ENCODE measurements at places on chromosomes 11 and 22.
A peak's percentile ranks its signal among the peaks of the same experiment; 100 is the strongest.

GRCh38 chr11:4704790-4705334 lies 278 bp downstream of the MMP26 start:
- DNase-seq, result no peak

GRCh38 chr11:103862802-103863174 lies 173.7 kb upstream of the DDI1 start:
- no peak for DNase-seq

DNA sequence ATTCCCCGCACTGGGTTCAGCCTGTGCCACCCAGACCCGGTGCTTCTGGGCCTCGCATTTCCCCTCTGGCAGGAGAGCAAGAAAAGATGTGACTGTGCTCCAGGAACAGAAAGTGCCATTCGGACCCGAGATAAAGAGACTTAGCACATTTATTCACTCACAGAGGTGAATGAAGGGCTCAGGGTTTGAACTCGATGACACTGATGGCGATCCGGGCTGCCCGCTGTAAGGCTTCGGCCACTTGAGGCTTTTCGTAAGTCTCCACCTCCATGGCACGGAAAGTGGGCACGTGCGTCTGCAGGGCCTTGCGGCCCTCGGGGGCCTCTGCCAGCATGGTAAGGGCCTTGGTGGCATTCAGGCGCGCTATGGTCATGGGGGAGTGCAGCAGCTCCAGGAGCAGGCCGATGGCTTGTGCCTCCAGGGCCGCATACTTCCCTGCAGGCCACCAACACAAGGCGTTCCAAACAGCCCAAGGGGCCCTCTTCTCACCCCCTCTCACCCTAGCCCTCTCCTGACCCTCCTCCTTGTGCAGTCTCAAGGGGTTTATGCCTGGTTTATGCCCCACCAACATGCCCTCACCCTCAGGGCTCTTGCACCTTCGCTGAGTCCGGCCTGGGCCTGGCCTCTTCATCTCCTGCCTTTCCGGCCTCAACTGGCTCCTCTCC lies 10.9 kb upstream of the GNAZ start:
- DNase-seq, result no peak

DNA sequence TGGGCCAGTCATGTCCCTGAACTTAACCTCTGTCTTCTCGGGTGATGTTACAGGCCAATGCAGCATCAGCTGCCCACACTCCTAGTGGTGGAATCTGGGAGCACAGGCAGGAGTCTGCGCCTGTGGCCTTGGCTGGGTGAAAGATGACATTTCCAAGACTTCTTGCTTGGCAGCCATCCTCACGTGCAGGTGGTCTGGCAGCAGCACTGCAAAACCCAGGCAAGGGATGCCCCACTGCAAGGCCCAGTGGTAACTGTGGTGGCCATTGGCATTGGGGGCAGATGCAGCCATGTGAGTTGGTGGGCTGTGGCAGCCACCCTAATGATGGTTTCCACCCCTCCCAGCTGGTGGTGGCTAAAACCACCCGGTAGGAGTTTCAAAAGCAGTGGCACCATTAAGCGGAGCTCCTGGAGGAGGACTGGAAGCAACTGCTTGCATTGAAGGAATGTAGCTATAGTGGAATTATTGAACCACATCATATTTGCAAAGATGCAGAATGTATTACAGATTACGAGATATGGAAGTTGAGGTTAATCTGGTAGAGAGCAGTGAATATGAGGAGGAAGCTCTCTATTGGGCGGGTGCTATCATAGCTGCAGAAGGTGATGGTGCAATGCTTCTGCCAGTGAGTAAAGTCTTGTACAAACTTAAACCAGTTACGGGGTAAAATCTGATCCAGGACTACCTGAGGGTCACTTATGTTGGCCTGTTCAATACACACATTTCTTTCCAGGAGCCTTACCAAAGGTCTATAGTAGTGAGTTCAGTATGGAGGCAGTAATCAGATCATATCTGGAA lies 120.7 kb upstream of the TOP3B start:
- DNase-seq, result no peak

GRCh38 chr11:34859496-34859895 lies 56.7 kb downstream of the APIP start:
- no peak for DNase-seq

- DNase-seq, result no peak
Observed at GRCh38 chr22:39248254-39248653, 3.5 kb upstream of the PDGFB start.

DNA sequence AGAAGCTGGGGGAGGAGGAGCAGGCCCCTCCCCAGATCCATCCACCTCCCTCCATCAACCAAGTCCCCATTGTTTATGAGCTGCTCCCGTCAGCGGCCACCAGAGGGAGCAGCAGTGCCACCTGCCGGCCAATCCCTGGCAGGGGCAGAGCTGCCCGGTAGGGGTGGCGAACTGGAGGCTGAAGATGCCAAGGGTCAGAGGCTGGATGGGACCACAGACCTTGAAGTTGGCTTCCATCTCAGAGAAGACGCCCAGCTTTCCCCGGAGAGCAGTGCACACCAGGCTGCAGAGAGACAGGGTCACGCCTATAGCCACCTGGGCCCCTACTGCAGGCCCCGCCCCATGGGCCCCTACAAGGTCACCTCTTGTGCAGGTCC lies 3.6 kb downstream of the FIBP start:
- peak; percentile 79 for DNase-seq

DNA sequence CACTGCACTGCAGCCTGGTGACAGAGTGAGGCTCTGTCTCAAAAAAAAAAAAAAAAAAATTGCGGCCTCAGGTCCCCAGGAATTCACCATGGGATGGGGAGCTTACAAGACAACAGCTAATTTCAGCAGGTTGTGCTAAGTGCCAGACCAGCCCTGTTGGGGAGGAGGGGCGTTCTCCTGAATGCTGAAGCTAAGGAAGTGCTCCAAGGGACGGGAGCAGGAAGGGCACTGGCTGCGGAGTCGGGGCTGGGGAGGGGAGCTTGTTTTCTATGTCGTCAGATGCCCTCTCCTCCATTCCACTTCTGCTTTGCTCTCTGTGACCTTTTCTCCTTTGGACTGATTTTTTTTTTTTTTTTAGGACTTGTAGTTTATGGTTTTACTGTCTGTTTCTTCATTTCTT lies 4.5 kb downstream of the ADAMTS15 start:
- DNase-seq, result no peak

GRCh38 chr22:48752451-48753380 lies 1075.0 kb downstream of the BRD1 start:
- no peak for DNase-seq

DNA sequence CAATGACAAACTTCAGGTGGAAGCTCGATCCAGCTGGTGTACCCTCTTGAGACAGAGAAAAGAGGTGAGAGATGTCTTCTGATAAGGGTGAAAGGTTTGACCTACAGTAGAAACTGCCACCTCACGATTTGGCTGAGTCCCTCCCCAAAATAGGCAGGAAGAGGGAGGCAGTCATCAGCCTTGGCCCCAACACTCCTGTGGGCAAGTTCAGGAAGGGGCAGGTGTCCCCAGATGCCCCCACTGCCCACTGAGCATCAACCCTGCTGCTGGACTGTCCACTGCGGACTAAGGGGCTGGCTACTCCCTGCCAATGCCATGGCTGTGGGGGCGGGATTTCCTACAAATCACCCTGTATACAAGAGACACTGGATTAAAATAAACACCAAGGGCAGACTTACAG lies 441.4 kb downstream of the BUD13 start:
- DNase-seq, result no peak

DNA sequence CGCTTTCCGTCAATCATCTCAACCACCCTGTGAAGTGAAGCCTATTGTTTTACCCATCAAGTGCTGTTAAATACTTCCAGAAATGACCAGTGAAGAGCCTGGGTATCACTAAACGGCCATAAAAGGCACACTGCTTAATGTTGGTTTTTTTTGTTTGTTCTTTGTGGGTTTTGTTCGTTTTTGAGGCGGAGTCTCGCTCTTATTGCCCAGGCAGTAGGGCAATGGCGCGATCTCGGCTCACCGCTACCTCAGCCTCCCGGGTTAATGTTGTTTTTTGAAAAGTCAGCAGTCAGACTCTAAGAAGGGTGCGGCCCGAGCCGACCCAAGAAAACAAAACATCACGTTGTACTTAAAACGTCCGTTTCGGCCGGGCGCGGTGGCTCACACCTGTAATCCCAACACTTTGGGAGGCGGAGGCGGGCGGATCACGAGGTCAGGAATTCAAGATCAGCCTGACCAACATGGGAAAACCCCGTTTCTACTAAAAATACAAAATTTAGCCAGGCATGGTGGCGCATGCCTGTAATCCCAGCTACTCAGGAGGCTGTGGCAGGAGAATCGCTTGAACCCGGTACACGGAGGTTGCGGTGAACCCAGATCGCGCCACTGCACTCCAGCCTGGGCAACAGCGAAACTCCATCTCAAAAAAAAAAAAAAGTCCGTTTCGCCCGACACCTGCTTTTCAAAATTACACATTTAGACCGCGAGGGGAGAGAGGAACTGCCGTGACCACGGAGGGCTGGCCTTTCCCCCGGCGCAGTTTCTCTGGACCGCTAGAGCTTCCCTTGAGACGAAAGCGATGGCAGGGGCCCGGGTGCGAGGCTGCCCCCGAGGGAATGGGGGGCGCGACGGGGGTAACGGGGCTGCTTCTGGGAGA lies 714 bp downstream of the CD59 start:
- DNase-seq, result peak; percentile 53

DNA sequence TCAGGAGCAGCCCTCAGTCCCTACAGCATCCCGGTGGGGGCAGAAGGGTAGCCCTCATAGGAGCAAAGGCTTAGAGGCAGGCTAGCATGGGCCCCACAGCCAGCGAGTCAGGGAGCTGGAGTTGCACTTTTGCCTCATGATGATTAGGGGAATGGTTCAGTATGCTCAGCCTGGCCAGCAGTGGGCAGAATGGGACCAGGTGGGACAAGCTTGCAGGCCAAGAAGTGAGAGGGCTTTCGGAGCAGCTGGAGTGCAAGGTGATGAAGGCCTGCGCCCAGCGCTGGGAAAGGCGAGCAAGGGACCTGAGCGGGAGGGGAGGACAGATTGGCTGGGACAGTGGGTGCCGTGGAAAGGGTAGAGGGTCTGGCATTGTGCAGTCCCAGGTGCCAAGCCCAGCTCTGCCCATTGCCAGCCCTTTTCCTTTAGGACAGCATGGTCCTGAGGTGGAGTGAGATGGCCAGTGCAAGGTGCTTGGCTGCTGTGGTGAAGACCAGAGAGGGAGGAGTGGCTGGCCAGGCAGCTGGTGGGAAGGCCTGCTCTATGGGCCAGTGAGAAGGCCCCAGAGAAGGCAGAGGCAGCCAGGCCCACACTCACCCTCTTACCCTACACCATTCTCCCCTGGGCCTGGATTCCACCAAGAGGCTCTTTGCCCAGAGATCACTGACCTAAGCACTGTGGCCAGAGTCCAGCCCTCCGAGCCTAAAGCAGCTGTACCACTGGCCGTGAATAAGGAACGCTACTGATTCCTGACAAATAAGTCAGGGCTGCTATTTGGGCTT lies 47.9 kb upstream of the SUSD2 start:
- DNase-seq, result peak; percentile 31

GRCh38 chr11:97516688-97517087 lies 1126.9 kb downstream of the JRKL start:
- no peak for DNase-seq

DNA sequence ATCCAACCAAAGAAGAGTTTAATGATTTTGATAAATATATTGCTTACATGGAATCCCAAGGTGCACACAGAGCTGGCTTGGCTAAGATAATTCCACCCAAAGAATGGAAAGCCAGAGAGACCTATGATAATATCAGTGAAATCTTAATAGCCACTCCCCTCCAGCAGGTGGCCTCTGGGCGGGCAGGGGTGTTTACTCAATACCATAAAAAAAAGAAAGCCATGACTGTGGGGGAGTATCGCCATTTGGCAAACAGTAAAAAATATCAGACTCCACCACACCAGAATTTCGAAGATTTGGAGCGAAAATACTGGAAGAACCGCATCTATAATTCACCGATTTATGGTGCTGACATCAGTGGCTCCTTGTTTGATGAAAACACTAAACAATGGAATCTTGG lies 23.9 kb downstream of the KDM4D start:
- no peak for DNase-seq

GRCh38 chr22:48624401-48624800 lies 1203.3 kb downstream of the BRD1 start:
- no peak for DNase-seq

DNA sequence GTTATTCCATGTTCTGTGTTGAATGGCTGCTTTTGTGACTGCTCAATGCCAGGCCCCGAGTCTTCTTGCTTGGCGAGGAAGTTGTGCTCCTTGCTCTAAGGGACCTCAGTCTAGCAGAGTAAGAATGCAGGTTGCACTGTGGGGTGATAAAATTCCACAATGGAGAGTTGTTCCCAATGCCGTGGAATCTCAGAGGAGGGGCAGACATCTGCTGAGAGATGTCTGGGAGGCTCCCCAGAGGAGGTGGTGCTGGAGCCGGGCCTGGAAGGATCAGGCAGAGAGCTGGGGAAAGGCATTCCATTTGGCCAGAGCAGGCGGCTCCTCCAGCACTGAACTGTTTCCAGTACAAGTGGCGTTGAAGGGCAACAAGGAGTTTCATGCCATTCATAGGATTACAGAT lies 55.2 kb downstream of the ST3GAL4 start:
- DNase-seq, result no peak

DNA sequence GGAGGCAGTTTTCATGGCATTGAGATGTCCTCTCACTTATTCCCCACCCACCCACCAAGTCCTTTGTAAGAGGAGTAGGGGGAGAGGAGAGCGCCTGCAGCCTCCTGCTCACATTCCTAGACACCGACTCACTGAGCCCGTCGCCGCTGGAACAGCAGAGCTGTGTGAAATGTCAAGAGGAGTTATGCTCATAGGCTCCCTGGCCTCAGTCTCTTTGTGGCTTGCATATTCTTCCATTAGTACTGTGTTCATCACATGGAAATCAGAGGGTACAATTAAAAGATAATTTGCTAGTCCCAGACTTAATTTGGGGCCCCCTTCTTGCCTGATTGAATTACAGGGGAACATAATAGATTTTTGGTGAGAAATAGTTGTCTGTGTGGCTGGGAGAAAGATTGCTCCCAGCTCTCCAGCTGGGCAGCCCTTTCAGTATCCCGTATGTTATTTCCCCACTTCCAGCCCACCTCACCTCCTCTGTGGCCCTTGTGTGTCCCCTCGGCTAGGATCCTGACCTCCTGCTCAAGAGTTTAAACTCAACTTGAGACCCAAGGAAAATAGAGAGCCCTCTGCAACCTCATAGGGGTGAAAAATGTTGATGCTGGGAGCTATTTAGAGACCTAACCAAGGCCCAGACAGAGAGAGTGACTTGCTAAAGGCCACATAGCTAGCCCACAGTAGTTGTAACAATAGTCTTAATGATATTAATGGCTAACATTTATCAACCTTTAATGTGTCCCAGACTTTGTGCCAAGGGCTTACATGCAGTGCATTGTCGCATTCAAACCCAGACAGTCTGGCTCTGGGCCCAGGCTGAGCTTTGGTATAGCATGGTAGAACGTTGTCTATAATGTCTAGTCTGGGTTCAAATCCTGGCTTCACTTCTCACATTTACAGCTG lies 32.2 kb downstream of the LIMK2 start:
- DNase-seq, result no peak

All from CD4-positive, alpha-beta memory T cell (primary cell).